ENCODE measurements at places on chromosomes 6 and 20.
A peak's percentile ranks its signal among the peaks of the same experiment; 100 is the strongest.

- no peak for DNase-seq
These were observed 79.2 kb upstream of the IYD start for GRCh38 chr6:150289454-150290071.

- no peak for DNase-seq
These were observed 105.9 kb downstream of the SLC35F1 start for GRCh38 chr6:118012944-118013343.

GRCh38 chr6:39490108-39490507, 167.6 kb upstream of the KCNK16 start:
- DNase-seq: no peak

DNA sequence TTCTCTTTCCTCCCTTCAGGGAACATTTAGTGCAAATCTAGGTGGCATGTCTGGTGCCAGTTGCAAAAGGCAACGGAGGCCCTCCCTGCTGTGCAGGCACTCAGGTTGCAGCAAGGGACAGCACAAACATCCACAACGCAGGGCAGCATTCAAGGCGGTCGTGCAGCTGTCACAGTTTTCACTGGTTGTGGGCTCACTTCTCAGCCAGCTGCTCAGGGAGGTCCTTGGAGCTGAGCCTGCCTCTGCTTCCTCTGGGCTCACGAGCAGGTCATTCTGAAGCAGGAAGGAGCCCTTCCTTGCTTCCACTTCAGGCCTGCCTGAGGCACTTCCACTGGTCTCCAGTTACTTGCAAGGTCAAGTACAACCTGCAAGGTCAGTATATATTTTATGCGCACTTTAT, 3.8 kb upstream of the NPEPL1 start:
- DNase-seq: no peak

DNA sequence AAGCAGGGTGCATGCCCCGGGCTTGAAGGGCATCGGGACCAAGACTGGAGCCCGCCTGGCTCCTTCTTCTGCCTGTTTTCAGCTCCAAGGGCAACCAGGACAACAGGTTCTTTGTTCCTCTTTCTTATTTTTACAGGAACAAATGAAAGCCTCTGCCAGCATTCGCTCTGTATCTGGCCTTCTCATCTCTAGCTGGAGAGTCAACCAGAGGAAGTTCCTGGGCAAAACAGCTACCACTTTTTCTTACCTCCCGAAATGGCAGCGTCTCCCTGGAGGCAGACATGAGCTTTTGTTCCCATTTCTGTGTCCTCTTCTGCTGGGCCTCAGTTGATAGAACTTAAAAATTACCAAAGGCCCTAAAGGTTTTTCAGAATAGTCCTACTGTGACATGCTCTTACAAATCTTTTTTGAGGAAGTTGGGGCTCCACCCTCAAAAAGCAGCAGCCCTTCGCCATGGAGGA, 74.1 kb upstream of the NAA20 start:
- DNase-seq: peak; percentile 21

- DNase-seq: no peak
These were observed 121.0 kb downstream of the QRSL1 start for GRCh38 chr6:106750142-106750918.

DNA sequence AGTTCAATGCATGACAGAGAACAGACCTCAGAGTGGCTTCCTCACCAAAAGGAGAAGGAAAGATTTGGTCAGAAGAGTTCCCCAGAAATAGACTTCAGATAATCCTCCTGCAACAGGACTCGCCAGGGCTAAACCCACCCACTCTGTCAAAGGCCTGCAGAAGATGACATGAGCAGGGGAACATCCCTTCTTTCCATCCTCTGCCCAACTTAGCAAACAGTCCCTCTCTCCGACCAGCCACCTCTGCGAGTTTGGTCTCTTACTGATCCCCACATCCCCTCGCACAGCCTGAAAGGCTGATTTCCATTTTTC, 7.5 kb downstream of the NFATC2 start:
- DNase-seq: no peak

DNA sequence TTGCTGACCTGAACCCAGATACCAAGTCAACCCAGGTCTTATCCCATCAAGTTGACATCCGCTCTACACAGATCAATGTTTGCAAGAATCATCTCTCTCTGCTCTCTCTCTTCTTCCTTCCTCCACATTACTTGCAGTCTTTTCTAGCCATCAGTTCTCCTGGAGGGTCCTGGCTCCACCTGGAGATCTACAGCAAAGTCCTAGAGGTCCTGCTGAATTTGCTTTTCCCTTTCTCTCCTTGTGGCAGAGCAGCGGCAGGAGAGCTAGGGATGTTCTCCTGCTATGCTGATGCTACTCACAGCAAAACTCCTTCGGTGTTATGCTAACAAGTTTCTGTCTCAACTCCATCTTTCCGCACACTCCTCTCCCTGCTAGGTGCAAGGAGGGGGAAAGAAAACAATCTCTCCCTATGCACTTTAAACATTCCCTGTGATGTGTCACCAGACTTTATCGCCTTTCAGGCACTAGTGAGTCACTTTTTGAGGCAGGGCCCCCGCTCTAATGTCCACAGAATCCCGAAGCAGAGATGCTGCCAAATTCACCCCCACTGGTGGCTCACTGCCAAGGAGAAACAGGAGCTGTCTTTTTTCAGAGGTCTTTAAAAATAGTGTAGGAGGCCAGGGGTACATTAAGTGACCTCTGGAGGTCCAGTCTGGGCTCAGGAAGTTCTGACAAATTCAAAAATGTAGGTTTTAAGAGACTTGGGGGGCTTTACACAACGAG, 62.6 kb downstream of the FAM50B start:
- DNase-seq: no peak

All from CD4-positive, alpha-beta T cell treated with Interleukin-15 for 1 hour (primary cell).